ENCODE measurements at places on chromosomes 12 and 14.

- no peak for DNase-seq
These were observed 218.6 kb upstream of the SYT1 start for GRCh38 chr12:78645956-78646355.

DNA sequence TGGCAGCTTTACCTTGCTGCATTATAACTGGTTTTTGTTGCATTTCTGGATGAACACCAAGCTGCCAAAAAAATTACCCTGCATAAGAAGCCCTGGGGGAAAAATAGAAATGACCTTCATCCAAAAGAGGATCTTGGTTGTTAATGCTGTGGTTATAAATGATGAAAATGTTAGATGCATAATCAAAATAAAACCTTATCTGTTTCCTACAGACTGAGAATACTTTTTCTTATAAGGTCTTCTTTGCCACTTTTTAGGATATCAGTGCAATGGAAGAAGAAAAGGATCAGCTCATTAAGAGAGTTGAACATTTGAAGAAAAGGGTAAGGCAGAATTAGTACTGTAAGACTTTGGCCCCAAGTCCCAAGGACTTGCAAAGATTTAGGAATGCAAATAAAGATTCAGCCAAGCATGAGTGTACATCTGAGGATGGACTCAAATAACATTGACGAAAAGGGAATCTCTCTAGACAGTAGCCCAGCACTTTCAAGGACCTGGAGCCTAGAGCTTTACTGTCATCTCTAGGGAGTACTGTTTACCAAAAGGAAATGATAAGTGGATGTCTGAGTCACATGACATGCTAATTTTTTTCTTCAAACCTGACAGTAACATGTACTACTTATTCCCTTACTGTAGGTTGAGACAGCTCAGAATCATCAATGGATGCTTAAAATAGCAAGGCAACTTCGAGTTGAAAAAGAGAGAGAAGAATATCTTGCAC, 10.7 kb downstream of the IFT81 start:
- DNase-seq = no peak

DNA sequence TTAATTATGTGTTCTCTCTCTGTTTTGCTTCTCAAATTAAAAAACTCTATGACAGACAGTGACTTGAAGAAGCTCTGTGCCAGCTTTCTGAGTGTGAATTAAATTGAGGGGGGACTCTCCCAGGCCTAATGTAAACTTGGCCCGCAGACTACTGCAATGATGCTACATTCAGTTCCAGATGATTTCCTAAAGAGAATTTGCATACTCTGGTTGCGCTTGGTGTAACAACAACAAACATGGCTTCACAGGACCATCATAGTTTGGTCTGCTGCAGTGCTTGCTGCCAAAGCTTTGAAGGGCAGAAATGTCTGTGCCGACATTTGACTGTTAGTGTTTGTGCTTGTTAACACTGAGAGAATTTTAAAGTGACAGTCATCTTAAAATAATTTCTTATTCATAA, 25.0 kb downstream of the CFAP54 start:
- no peak for DNase-seq

DNA sequence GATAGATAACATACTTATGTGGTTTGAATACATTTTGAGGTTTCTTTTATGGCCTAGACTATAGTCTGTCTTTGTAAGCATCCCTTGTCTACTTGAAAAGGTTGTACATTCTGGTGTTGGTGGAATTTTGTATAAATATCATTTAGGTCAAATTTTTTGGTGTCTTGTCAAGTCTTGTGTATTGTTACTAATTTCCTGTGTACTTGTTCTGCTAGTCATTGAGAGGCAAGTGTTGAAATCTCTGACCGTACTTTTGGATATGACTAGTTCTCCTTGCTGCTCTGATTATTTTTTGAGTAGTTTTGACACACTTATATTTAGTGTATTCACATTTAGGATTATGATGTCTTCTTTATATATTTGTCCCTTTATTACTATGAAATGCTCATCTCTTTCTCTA, 219.6 kb downstream of the CCDC91 start:
- no peak for DNase-seq

DNA sequence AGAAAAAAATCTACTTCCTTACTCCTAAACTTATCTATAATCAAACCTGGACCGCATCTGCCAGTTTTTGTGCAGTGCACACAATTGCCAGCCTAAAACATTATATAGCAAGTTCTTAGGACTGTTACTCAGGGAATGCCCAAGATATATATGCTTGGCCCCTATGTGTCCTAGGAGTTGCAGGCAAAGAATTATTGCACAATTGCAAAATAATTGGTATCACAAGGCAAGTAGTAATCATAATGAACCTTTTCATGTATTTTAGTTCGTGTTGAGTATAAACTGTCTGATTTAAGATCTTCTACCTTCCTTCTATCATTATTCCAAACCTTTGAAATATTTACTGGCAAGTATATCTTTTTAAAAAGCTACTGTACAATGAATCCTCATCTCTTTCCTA, 45.5 kb downstream of the TMTC3 start:
- no peak for DNase-seq
